ENCODE measurements at places on chromosomes 6 and 20.

DNA sequence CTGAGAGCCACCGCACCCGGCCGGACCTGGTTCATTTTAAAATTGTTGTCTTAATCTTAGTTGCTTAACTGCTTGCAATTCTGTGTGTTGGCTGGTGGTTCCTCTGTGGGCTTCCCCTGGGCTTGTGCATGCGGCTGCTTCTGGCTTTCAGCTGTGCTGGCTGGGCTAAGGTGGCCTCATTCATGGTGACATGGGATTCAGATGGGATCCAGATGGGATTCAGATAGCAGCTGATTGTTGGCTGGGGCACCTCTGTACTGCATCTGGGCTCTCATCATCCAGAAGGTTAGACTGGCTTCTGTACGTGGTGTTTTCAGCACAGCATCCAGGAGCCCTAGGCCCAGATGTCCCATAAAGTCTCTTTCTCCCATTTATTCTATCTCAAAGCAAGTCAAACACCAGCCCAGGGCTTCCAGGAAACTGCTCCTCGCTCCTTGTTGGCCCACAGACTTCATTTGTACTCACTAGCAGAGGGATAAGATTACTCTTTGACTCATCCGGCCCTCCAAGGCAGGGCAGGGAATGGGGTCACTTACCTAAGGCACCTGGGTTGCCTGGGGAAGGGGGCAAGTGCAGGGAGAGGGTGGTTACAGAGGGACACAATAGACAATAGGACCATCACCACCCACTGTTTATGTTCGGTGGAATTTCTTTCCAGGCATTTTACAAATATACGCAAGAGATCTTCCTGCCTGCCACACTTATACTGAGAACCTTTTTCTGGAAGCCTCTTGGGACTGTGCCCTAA, 10.2 kb upstream of the PEDS1 start:
- DNase-seq: no peak

DNA sequence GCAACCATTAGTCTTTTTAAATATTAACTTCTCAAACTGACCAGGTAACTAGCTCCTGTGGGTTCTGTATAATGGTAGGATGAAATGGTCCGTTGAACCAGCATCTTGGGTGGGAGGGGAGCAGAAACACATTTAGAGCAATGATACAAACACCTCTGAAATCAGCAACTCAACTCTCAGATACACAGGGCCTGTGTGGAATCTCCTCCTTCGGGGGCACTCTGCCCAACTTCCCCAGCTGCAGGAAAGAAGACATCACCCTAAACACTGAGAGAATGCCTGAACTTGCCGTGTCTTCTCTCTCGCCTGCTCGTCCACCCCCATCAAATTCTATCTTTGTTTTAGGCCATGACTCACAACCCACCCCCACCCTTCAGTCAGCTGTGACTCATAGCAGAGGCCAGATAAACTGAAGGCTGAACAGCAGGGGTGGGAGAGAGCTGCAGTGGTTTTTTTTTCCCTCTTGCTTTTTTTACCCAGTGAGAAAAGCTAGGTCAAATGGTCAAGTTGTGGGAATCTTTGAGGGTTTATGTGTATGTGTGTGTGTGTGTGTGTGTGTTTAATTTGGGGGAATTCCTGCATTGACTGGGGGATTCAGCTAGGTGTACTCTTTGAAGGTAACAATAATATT, 593.4 kb upstream of the JAG1 start:
- peak; percentile 83 for DNase-seq

- DNase-seq: no peak
These were observed 84.5 kb downstream of the SLC16A10 start for GRCh38 chr6:111171577-111172400.

DNA sequence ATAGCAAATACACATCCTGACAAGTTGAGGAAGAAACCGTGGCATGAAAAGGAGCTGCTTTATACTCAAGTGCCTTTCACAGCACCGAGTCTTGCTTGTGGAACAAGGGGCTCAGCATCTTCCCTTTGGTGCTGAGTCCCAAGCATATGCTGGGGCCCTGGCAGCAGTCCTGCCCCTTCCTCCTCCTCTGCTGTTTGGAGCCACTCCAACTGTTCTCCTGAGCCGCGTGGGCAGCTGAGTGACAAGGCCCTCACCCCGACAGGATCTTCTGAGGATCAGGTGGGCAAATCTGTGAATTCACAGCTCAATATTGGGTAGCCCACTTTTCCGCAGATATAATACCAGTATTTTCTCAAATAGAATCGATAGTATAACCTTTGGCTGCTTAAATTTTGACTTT, 24.7 kb downstream of the DACT2 start:
- no peak for DNase-seq

All from HuH-7.5 (cell line).